ENCODE measurements at places on chromosomes 12 and 14. TPM values are rescaled to one million over a fixed set of nuclear protein-coding genes. Genes with fewer than 3 reads are reported as not detected.
A peak's percentile ranks its signal among the peaks of the same experiment; 100 is the strongest.

- peak; percentile 75 for DNase-seq
Observed at GRCh38 chr12:67540920-67541624, 107.5 kb upstream of the DYRK2 start.

Gene AMN
- polyA plus RNA-seq, result 0.56 TPM

DNA sequence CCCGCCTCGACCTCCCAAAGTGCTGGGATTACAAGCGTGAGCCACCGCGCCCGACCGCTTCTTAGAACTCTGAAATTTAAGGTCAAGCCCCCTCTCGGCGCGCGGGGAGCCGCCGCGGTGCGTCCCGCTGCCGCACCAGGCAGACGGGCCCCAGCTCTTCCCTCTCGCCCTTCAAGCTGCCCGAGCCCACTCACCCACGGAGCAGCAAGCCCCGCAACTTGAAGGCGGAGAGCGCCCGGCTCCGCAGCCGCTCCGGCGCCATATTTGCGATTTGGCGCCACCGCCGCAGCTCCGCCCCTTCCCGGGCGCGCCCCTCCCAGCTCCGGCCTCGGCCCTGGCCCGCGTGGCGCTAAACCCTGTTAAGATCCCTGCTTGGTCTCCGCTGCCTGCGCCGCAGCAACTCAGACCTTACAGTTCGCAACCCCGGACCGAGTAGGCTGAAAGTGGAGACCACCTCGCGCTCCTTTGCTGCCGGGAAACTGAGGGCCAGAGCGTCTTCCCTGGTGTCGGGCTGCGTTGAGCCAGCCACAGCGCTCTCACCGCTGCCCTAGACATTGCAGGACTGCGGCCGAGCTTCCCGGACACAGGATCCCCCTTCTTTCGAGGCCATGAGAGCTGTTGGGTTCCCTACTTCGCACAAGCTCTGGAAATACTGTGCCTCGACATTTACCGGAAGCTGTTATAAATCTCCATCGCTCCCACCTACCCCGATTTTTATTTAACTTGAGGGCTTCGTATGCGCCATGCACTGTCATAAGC lies at the start of gene POLE2:
TSS of gene POLE2 (minus strand) at position 273 of the 759 bp plus-strand sequence. CDS start at position 262, 11 bp downstream.
- peak; percentile 58 for DNase-seq

DNA sequence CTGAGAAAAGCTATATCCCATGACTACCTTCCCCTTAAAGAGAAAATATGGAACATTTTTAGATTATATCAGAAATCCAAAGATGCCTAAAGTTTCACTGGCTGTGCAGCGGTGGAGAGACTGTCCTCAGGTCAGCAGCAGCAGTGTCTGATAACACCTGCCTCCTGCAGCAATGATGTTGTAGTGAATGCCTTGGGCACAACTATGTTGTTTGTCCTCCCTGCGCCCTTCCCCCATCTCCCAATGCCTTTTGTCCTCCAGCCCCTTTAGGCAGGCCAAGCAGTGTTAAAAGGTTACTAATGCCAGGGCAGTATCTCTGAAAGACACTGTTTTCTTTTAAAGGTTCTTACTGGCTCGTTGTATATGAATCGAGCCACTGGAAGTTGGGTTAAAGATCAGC lies 13.2 kb downstream of the RTRAF start:
- DNase-seq, result no peak

Gene RPL10L
- polyA plus RNA-seq, result not detected

DNA sequence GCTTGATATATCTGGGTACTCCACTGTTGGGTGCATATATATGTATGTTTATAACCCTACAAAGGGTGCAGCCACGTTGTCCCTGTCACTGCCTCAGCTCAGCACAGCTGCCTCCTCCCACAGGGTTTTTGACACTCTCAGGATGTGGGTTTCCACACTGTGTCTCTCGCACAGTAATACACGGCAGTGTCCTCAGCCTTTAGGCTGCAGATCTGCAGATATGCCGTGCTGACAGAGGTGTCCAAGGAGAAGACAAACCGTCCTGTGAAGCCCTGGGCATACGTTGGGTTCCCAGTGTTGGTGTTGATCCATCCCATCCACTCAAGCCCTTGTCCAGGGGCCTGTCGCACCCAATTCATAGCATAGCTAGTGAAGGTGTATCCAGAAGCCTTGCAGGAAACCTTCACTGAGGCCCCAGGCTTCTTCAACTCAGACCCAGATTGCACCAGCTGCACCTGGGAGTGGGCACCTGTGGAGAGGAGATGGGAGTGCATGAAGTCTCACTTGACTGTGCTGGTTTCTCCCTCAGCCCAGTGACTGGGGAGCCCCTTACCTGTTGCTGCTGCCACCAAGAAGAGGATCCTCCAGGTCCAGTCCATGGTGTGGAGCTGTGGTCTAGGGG lies 498.7 kb downstream of the TMEM121 start:
- DNase-seq, result no peak

GRCh38 chr12:23891115-23891514 lies 58.4 kb downstream of the SOX5 start:
- DNase-seq, result no peak

DNA sequence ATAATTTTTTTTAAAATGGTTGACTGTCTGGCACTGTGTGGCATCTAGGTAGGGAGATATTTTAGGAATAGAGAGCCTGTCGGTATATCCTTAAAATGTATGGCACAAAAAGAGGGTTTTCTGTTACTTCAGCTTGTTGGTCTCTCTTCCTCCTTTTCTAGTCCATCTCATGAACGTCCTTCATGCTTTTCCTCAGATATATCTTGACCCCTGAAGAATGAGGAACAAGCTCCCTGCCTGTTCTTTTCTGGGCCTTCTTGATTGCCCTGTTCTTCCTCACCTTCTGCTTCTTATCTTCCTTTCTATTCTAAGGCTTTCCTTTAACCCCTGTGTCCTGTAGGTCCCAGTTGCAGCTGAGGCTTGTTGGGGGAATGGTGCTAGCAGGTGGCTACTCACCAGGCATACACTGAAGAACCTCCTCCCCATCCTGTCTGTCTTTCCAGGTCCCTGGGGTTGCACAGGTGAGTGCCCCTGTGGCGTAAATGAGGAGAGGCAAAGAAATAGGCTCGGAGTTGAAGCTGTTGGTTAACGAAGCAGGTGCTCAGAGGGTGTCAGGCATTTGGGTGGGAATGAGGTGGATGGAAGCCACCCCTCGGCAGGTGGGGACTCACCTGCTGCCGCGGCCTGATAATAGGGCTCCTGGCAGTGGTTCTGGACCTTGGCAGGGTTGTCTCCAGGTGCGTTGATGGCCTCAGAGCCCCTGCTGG lies 7.2 kb upstream of the C1R start:
- DNase-seq, result no peak

DNA sequence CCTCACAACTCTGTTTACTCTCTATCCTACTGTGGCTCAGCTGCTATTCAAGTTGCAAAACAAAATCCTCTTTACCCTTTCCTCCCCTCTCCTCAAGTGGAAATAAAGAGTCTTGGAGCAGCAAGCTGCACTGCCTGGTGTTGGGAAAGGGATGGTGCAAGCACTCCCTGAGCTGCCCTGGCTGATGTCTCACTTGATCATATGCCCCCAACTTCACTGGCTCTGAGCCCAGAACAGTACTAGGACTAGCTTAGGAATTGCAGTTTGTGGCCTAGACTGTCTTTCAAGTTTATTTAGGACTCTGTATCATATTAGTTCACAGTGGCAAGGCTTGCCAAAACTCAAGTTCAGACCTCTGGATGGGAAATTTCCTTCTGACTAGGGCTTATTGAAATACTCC lies 1683.8 kb upstream of the SEL1L start:
- DNase-seq, result peak; percentile 24

DNA sequence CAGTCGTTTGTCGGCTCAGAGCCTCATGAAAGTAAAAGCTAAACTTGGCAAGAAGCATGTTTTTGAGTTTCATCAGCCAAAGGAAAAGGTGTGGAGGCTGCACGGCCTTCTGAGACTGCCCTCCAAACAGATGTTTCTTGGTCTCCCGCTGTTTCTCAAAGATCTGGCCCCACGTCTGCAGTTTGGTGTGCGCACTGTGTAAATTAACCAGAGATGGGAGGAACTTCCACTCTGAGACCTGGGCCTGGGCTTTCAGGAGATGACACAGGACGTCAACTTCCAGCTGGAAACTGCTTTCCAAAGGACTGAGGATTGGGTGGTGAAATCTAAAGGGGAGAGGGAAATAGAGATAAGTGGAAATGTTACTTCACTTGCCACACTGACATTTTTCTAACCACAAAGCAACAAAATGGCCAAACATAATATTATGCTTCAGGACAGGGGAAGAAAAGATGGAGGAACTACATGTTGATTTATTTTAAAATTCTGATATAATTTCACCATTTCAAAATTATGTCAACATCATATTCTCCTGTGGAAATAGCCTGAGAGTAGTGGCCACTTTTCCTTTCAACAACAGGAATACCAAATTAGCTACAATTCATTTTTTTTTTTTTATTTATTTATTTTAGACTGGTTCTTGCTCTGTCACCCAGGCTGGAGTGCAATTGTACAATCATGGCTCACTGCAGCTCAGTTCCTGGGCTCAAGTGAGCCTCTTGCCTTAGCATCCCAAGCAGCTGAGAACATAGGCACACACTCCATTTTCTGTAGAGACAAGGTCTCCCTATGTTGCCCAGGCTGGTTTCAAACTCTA lies 27.6 kb downstream of the KICS2 start:
- DNase-seq, result no peak

GRCh38 chr12:53413485-53414204 lies 10.0 kb upstream of the AMHR2 start:
- no peak for DNase-seq

Gene PLEKHH1
- 1.4 TPM for polyA plus RNA-seq

- DNase-seq, result no peak
Observed at GRCh38 chr14:91241863-91242262, 2.6 kb downstream of the GPR68 start.

GRCh38 chr14:98951031-98951430 lies 321.0 kb downstream of the BCL11B start:
- no peak for DNase-seq

DNA sequence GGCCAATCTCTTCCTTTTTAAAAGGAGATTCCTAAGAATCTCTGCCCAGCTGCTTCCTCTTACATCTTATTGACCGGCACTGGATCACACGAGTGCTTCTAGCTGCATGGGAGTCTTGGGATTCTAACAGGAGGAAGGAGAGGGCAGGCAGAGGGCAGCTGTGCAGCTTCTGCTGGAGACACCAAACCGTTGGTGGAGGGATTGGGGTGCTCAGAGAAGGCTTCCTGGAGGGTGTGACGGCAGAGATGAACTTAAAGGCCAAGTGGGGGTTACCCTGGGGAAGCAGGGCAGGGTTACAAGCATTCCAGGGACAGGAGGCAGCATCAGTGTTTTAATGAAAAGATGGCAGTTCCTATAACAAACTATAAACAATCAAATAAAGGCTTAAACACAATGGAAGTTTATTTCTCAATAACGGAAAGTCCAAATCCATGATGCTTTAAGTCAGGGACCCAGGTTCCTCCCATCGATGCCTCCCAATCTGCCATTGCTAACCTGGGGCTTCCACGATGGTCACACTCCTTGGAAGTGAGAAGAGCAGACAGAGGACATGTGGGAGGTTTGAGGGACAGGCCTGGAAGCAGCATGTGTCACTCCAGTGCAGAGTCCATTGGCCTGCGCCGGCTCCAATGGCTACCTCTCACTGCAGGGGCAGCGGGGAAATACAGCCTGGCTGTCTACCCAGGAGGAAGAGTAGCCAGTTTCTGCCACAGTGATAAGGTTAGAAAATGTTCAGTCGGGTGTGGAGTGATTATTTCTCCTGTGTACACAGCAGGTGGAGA lies 53.1 kb upstream of the DDX11 start:
- no peak for DNase-seq

DNA sequence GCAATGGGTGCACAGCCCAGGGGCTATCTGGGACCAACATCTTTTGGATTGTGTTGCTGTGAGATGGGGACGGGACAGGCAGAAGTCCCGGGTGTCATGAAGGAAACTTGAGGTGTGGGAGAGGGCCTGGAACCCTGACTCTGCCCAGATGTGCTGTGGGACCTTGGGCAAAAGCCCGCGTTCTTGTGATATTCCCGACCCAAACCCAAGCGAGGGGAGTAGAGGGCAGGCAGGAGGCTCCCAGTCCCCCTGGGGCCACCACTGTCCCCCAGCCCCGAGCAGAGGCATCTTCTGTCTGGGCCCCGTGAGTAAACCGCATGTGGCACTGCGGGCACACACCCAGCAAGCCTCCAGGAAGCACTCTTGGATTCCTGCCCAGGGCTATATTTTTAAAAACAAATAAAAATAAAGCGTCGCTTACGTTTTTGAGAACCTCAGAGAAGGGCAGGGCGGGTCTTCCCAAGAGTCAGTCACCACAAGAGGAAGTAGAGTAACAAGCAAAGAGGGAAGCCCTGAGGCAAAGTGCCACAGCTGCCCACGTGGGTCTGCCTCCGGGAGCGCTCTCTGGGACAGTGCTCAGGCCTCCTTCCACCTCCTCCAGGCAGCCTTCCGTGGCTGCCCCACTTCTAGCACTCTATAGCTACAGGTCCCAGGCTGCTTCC lies 39.5 kb downstream of the BEGAIN start:
- peak; percentile 39 for DNase-seq

Gene GLS2
- polyA plus RNA-seq, result 0.71 TPM

DNA sequence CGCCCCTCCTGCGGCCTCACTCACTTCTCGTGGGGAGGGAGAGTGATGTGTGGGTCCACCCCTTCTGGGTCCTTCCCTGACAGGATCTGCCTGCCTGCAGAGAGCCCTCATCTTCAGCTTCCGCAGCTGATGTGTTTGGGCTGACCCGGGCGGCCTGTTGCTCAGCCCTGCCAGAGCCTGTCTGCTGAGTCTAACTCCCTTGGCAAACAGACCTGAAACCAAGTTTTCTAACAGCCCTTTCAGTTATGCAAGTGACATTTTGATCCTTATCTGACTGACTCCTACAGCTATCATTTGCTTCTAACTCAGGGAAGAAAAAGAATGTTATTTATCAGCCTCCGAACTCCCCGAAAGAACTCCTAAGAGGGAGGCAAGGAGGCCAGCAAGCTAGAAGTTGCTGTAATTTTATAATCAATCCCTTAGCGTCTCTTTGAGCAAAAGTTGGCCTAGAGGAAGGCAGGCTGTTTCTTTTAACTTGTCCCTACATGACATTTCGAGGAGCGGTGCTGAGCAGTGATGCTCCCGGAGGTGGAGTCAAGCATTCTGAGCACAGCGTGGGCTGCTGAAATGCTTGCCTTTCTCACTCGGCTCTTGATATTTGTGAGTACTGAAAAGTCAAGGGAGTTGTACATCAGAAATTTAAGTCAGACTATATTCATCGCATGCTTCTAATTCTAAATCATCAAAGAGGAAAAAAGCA lies 31.5 kb upstream of the CACNA2D4 start:
- DNase-seq, result peak; percentile 39

DNA sequence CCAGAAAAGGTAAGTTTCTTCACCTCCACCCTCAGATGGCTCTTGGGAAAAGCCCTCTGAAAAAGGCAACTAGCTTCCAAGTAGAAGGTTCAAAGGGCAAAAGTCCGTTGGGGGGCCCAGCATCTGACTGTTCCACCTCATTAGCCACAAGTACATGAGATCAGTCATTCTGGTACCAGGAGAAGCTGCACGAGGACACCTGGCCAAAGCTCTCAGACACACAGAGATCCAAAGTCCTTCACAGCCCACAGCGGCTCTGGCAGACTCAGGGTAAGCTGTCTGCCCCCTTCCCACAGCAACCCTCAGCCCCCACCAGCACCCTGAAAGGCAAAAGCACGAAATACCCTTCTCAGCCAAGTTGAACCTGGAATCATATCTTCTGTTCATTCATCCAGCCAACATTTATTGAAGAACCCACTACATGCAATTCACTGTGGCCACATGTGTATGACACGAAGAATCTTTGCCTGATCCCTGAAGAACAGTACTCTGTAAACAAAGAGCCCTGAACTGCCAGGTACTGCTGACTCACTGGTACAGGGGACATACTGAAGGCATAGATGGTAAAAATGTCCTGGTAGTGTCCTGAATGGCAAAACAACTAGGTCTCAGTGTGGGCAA lies 19.0 kb downstream of the SLC7A7 start:
- no peak for DNase-seq
